ENCODE measurements at places on chromosomes 3 and 15. TPM values are rescaled to one million over a fixed set of nuclear protein-coding genes. Genes with fewer than 3 reads are reported as not detected.

The ACKR4 gene
- total RNA-seq: not detected

GRCh38 chr3:8741581-8742261 lies 8.1 kb downstream of the CAV3 start:
- H3K27ac ChIP-seq: peak overlapping the region; percentile 60
- H3K36me3 ChIP-seq: no peaks in the 10 kb centered on the region
- no peak for DNase-seq

DNA sequence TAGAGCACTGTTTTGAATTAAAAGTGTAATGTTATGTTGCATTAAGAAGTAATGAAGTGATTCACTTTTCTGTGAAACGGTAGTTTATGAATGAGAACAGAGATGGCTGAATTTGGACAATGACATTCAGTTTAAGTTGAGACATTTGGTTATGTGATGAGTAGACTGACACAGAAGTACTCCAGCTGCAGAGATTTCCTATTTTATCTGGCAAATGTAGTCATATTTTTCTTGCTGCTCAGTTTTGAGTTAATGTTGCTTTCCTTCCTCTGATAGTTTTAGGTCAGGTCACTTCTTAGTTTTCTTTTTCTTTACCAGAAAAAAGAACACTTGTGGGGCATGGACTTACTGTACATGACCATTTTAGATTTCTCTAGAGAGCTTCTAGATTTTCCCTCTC lies 51.2 kb downstream of the ASB7 start:
- H3K27ac ChIP-seq: no peak overlapping the region
- H3K36me3 ChIP-seq: no peaks in the 10 kb centered on the region
- H3K27me3 ChIP-seq: no peaks in the 10 kb centered on the region
- DNase-seq: no peak

DNA sequence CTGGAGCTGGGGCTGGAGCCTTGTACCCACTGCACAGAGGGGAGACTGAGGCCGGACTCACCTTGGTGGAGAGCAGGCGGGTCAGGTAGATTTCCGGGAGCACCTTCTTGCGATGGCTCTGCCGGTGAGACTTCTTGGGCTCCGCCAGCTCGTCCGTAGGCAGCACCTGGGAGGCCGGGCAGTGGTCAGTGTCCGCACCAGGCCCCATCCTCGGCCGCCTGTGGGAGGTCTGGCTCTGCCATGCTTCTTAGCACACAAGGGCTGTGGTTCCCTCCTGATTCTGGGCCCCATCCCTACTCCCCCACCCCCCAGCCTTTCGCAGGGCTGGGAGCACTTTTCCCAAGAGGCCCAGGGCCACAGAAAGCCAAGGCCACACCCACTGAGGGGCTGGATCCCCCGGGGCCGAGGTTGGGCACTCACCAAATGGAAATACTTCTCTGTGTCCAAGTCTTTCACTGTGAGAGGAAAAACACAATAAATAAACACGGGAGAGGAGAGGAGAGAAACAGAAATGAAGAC lies 17.4 kb downstream of the H1-8 start:
- no peak for DNase-seq
- H3K4me3 ChIP-seq: no peak overlapping the region
- no peaks in the 10 kb centered on the region for H3K36me3 ChIP-seq
- H3K27me3 ChIP-seq: no peaks in the 10 kb centered on the region

- no peaks in the 10 kb centered on the region for H3K4me1 ChIP-seq
- H3K36me3 ChIP-seq: no peaks in the 10 kb centered on the region
- no peak overlapping the region for H3K4me3 ChIP-seq
- no peak overlapping the region for H3K27ac ChIP-seq
Observed at GRCh38 chr3:136473716-136474326, 223.7 kb downstream of the PCCB start.
